ENCODE measurements at places on chromosomes 5 and 9. TPM values are rescaled to one million over a fixed set of nuclear protein-coding genes. Genes with fewer than 3 reads are reported as not detected.

LURAP1L gene
- 62.1 TPM for total RNA-seq

ACER2 gene
- 1.6 TPM for total RNA-seq

LCN15 gene
- not detected for total RNA-seq

SPATA31A3 gene
- not detected for total RNA-seq

FAM221B gene
- total RNA-seq = not detected

CD14 gene
- 0.32 TPM for total RNA-seq

SHOC1 gene
- total RNA-seq = not detected

SHC3 gene
- total RNA-seq = 20.9 TPM

PCDHB4 gene
- total RNA-seq = not detected

ARRDC3 gene
- 86.2 TPM for total RNA-seq

WDR38 gene
- total RNA-seq = not detected

CMYA5 gene
- total RNA-seq = 5.9 TPM

F2RL1 gene
- total RNA-seq = 6.0 TPM

PCDHA3 gene
- total RNA-seq = 0.34 TPM

ANKRD18A gene
- not detected for total RNA-seq

SARDH gene
- total RNA-seq = 4.6 TPM

ADAMTSL2 gene
- total RNA-seq = under 0.01 TPM

All from bronchial smooth muscle cell (primary cell).